CD4-positive, alpha-beta T cell treated with Interferon alpha-2 for 1 hour (primary cell): ENCODE measurements at places on chromosomes 12 and 14.

- peak; percentile 66 for DNase-seq
Observed at GRCh38 chr12:125065021-125065918, at the start of gene AACS. Gene AACS, plus strand, starts transcription at chr12:125065435. Its CDS starts 150 bp downstream, at chr12:125065585.

DNA sequence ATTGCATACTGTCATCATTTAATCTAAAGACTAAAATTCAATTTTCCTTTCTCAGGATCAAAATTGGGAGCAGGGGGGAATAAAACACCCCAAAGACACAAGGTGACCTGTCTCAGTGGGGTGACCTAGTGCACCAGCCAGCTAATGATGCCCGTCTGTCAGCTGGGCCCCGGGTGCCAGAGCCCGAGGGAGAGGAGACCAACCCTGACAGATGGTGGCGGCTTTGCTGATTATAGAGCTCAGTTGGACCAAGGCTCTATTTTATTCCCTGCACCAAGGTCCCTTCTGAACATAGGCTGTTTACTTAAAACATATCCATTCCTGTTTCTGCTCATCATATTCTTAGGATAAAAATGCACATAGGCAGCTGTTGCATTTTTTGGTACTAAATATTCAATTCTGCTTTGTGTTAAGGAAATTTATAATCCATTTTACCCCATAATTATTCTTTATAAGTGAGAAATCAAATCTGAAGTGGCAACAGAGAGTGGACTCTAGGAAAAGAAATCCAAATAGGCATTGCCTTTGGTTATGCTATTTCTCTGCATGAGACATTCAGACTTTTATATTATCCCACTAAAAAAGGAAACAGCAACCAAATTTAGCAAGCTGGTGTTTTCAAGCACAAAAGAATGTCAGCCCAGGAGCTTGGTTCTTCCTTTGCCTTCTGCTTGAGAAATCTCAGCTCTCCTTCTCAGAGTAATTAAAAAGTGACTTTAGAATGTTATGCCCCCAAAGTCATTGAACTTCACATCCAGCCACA lies 96.8 kb upstream of the IFNG-AS1 start:
- DNase-seq = no peak

- DNase-seq = no peak
Observed at GRCh38 chr12:117671734-117672133, 297.1 kb downstream of the KSR2 start.

GRCh38 chr12:13436696-13437391 lies 240.3 kb downstream of the EMP1 start:
- DNase-seq = no peak

DNA sequence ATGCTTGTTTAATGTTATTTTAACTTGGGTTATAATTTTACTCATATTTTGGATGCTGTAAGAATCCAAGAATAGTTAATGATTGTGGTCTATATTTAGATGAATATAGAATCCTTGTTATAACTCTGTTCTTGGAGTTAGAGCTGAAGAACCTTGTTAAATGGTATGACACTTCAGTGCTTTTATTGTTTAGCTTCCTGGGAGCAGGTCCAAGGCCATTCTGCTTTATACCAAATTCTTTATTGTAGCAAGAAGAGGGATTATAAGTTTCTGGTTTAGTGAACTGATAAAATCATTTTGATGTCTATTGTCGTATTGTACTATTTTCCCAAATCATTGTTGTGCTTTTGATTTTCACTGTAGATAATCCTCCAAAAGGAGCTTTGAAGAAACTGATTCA lies 69.4 kb downstream of the MIA2 start:
- no peak for DNase-seq

DNA sequence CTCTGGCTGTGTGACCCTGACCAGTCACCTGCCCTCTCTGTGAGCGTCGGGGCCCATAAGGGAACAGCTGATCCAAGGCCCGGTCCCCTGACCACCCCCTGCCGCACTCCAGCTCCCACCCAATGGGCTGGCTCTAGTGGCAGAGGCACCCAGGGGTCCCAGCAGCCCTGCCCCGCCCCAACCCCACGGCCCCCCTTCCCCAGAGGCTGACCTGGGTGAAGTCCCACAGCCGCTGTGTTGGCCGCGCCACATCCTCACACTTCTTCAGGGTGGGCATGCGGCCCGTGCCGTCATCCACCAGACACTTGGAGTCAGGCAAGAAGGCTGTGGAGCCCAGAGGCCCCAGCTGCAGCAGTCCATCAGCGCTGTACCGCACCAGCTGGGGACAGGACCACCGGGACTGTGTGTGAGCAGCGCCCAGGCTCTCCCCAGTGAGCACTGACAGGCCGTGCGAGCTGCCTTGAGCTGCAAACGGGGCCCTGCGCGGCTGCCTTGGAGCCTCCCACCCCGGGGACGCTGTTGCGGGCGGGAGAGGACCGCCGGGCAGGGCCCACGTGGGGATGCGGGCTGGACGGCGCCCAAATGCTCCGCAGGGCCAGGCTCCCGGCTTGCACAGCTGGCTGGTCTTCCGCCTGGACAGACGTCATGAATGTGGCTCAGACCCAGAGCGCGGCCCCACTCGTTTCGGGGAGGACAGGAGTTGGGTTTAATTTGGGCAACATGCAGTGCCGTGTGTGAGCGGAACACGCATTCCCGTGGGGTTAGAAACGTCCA lies 53.5 kb downstream of the NOC4L start:
- no peak for DNase-seq

GRCh38 chr14:26204728-26205479 lies 392.9 kb downstream of the NOVA1 start:
- DNase-seq = no peak

- peak; percentile 70 for DNase-seq
Observed at GRCh38 chr14:74362361-74362915, 14.2 kb downstream of the VRTN start.

- no peak for DNase-seq
Observed at GRCh38 chr12:13038491-13039161, 5.6 kb upstream of the FAM234B start.

- no peak for DNase-seq
Observed at GRCh38 chr12:115956659-115957058, 320.8 kb downstream of the MED13L start.

DNA sequence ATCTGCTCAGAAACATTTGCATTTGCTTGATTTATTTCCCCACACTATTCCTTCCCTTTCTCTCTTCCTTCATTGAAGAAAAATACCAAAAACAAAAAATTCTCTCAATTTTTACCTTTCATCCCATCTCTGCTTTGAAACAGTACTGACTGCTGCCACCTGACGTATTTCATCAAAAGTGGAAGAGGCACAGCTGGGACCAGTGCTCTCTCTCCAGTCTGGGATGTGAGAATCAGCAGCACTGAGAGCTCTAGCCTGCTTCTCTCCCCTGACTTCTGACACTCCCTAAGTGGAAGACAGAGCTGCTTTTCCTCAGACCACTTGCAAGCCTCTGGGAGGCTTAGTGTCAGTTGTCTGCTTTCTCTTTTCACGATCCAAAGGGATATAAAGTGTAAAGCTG lies 36.9 kb downstream of the TTLL5 start:
- no peak for DNase-seq

- DNase-seq = no peak
Observed at GRCh38 chr14:31435276-31435675, 14.9 kb upstream of the HEATR5A start.

GRCh38 chr14:88791629-88792472 lies 902 bp downstream of the EML5 start:
- peak; percentile 15 for DNase-seq

- no peak for DNase-seq
Observed at GRCh38 chr12:114834621-114835020, 150.6 kb upstream of the TBX3 start.

DNA sequence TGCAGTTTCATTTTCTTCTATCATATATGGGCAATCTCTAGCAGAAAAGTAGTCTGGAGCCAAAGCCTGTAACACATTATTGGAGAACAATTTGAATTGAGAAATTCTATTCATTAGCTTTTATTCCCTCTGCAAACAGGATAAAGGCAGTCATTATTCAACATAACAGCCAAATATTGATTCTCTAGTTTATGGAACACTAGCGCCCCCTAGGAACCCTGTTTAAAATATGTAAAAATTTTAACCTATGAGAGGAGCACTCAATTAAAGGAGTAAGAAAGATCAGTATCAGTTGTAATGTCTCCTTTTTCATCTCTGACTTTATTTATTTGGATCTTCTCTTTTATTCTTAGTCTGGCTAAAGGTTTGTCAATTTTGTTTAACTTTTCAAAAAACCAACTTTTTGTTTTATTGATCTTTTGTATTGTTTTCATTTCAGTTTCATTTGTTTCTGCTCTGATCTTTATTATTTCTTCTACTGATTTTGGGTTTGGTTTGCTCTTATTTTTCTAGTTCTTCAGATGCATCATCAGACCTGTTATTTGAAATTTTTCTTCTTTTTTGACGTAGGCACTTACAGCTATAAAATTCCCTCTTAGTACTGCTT lies 4.8 kb upstream of the LMNTD1 start:
- DNase-seq = peak; percentile 13
